Activated T-helper 17 cell treated with anti-CD3 and anti-CD28 coated beads, Interleukin-2, amount 50 U/mL, for 72 hours (primary cell): ENCODE measurements at places on chromosomes 1 and 21. TPM values are rescaled to one million over a fixed set of nuclear protein-coding genes. Genes with fewer than 3 reads are reported as not detected.

DNA sequence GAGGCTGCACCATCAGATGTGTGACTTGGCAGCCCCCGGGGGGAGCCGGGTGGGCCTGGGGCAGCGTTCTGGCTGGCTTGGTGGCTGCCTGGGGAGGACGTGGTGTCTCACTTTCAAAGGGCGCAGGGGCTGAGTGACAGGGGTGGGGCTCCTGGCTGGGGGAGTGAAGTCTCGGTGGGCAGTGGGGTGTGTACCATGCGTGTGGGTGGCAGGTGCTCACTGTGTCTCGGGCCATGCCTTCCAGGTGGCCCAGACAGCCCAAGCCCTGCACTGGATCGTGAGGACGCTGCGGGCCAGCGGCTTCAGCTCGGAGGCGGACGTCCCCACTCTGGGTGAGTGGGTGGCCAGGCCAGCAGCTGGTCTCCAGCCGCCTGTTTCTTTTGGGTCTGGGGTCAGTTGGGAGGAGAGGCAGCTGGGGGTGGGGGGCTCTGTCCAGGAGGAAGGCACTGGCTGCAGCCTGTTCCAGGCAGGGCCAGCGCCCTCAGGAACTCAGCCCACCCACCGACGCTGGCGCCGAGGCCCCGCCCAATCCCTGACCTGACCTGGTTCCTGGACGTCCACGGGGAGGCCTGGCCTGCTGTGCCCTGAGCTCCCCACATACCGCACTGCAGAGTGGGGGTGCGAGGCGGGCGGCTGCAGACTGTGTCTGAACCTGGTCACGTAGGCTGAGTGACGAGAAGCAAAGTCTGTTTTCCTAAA is 30.6 kb upstream of the LRRC3 start:
- no peak for ATAC-seq

- no peak for ATAC-seq
Observed at GRCh38 chr1:77991638-77992037, 12.8 kb upstream of the FUBP1 start.

GRCh38 chr1:113904293-113904673 is 316 bp downstream of the AP4B1 start:
- ATAC-seq, result no peak

DNA sequence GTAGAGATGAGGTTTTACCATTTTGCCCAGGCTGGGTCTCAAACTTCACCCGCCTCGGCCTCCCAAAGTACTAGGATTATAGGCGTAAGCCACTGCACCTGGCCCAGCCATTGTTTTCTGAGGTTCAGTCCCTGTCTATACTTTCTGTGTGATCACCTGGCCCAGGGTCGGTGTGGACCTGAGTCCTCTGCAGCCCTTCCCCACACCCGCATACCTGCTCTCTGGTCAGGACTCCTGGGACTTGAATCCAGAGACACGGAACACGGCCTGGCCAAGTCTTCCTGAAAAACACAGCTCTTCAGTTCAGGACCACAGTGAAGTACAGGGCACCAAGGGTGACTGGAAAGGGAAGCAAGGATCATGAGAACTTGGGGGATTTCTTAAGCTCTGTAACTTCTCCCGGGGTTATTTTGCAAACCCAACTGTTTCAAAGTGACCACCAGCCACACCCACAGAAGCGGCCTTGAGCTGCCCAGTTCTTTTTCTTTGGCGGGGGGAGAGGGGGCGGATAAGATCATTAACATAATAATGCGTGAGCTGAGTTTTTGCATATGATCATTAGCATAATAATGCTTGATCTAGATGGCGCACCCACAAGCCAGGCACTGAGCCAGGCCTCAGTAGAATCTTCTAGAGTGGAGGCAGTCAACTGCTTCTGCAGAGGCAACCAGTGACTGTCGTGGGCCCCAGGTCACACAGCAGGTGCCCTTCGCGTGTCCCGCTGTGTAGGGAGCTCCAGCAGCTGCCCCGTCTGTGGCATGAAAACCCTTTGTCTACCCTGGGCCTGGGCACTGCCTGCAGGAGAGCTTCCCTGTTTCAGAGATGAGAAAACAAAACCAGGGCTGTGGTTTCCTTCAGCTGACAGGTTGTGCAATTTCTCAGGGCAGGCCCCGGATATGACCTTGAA is 1.7 kb upstream of the NADK start:
- peak; percentile 63 for ATAC-seq

GRCh38 chr1:4133297-4133938 is 233.3 kb upstream of the C1orf174 start:
- no peak for ATAC-seq

GRCh38 chr1:7526867-7527732 is 244.0 kb upstream of the VAMP3 start:
- peak; percentile 50 for ATAC-seq

GRCh38 chr1:237226177-237226944 is 184.4 kb downstream of the RYR2 start:
- ATAC-seq, result no peak

Gene CLCNKB
- total RNA-seq, result not detected

Gene KRTAP12-1
- not detected for total RNA-seq

DNA sequence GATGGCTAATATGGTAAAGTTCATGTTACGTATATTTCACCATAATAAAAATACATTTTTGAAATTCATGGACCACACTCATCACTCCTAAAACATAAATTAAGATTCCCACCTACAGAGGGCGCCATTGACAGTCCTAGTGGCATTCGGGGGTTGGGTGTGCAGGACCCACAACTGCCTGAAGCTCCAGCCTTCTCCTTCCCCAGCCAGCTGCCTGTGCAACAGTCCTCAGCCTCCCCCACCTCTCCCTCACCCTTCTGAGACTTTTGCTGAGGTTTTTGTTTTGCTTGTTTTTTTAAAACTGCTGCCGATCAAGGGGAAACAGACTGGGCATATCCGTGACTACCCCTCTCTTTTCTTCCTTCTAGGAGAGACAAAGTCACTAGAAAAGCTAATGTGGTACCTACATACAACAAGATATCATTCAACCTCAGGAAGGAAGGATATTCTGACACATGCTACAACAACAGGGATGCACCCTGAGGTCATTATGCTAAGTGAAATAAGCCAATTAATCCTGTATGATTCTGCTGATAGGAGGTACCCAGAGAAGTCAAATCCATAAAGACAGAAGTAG is 9.2 kb upstream of the EVA1C start:
- peak; percentile 87 for ATAC-seq
